ENCODE measurements at places on chromosomes 13 and 19.

DNA sequence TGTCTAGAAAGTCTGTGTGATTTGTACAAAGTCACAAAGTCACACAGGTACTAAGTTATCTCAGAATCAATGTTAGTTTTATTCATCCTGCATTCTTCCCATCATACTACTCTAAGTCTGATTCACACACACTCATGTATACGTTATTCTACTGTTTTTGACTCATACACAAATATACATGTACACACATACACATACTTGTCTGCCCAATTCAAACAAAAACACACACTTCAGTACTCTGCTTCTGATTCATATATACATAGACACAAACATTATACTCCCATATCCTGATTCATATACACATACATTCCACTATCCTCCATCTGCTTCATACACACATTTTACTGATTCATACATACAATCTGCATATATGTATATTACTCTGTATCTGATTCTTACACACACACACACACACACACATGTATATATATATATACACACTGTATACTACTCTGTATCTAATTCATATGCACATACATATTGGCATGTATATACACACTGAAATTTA is 69.3 kb downstream of the KLF12 start:
- no peak for DNase-seq

- DNase-seq: peak; percentile 43
These were observed 146.5 kb downstream of the PCCA start for GRCh38 chr13:100235311-100235901.

DNA sequence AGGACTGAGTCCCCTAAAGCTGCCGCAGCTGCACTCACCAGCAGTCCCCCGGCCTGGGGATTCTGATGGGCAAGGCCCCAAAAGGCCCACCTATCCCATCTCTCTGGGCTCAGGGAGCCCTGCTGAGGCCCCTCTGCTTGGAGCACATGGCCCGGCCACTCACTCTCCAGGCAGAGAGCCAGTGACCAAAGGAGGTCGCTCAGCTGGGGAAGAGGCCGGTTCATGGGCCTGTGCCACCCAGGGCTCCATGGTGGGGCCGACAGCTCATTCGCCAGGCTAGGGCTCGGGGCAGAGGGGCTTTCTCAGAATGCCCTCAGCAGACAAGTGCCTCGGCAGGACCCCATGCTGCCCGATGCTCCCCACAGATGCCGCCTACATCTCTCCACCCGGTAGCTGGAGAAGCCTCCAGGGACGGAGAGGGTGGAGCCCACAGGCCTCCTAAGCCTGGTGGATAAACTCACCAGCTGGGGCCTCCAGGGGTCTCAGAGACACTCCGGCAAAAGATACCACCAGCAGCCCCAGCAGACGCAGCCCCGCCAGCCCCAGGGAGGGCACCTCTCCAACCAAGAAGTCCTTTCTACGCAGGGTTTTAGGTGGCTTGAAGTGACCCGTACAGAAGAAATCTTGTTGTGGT is 54.4 kb downstream of the MLLT1 start:
- no peak for DNase-seq

- DNase-seq: no peak
These were observed 36.6 kb upstream of the MATK start for GRCh38 chr19:3822683-3823349.

DNA sequence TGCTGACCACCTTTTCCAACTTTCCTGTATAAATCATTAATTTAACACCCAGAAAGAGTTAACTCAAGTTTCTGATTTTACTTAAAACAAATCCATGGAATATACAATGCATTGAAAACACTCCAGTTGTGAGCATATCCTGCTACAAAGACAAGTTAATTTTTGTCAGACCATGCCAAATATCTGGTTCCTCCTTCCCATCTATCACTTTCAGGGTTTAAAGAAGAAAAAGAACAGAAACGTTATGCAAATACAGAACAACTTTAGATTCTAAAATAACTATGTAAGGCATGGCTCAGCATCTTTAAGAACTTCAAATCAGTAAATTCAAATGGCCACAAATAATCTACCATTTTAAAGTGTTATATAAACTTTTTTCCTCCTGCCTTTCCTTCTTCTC is 14.9 kb downstream of the MRPS31 start:
- DNase-seq: no peak

- no peak for DNase-seq
These were observed 427.4 kb downstream of the NDFIP2 start for GRCh38 chr13:79908381-79908780.

DNA sequence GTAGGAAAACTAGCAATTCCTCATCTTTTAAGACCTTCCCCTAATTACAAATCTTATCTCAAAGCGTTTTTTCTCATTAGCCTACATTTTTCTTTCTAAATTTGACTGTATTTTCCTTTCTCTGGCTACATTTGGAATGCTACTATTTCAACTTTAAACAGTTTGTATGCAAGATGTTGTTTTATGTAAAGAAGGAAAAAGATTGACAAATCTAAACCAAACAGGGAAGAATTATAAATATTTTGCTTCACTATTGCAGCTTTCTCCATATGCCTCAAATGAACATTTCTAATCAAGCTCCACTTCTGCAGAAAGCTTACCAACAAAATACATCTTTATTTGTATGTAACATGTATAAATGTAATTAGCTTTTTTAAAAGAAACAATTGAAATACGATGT is 156.2 kb downstream of the MZT1 start:
- no peak for DNase-seq

GRCh38 chr19:49497047-49497788 is 984 bp downstream of the RPS11 start:
- peak; percentile 72 for DNase-seq

- no peak for DNase-seq
These were observed 1227.4 kb upstream of the PCDH20 start for GRCh38 chr13:62643007-62643483.

- no peak for DNase-seq
These were observed 6.5 kb upstream of the CIRBP start for GRCh38 chr19:1262623-1263123.

DNA sequence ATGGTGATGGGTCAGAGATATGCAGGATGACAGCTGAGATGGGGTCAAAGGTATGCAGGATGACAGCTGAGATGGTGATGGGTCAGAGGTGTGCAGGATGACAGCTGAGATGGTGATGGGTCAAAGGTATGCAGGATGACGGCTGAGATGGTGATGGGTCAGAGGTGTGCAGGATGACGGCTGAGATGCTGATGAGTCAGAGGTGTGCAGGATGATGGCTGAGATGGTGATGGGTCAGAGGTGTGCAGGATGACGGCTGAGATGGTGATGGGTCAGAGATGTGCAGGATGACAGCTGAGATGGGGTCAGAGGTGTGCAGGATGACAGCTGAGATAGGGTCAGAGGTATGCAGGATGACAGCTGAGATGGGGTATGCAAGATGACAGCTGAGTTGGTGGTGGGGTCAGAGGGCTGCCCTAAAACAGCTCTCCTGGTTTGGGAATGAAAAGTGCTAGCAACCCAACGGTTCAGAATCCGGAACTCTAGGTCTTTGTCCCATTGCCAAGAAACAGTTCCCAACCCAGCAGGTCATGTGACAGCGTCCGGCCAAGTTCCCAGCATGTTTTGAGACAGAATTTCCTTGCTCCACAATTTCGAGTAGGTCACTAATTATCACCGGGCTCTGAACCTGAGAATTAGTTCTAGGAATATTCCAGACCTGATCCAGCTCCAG is 3.2 kb downstream of the SELENOW start:
- DNase-seq: no peak

- DNase-seq: no peak
These were observed 1.9 kb downstream of the RAB11B start for GRCh38 chr19:8392017-8392591.

GRCh38 chr13:73708393-73708985 is 425.7 kb downstream of the KLF12 start:
- DNase-seq: peak; percentile 36

Measured in T-helper 1 cell (primary cell).